NCI-H1436 (cell line): ENCODE measurements at places on chromosomes 3 and 15.

GRCh38 chr3:177451864-177452830 lies 254.9 kb upstream of the TBL1XR1 start:
- no peak for DNase-seq

DNA sequence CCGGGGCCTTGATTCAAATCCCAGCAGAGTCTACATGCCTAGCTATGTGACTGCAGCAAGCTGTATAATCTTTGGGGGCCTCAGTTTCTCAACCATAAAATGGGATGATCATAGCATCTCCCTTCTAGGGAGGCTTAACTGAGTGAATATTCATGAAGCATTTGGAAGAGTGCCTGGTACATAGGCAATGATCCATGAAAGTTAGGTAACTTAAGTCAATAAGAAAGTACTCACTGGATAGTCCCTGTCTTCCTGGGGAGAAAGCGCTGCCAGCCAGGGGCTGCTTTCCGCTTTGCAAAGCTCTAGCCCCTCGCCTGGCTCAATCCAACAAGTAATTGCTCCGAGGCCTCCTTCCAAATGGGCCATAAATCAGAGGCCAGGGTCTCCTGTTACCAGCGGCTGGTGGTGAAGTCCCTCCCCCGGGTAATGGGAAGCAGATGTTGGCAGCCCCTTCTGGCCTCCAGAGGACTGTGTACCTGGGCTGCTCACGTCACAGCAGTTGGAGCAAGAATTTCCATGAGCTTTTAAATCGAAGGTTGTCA lies 521.9 kb upstream of the PROK2 start:
- DNase-seq = peak; percentile 59

- DNase-seq = no peak
Measured at GRCh38 chr3:81872566-81872965, 111.1 kb upstream of the GBE1 start.

- peak; percentile 23 for DNase-seq
Measured at GRCh38 chr3:46629551-46630517, 17.5 kb downstream of the FAM240A start.

DNA sequence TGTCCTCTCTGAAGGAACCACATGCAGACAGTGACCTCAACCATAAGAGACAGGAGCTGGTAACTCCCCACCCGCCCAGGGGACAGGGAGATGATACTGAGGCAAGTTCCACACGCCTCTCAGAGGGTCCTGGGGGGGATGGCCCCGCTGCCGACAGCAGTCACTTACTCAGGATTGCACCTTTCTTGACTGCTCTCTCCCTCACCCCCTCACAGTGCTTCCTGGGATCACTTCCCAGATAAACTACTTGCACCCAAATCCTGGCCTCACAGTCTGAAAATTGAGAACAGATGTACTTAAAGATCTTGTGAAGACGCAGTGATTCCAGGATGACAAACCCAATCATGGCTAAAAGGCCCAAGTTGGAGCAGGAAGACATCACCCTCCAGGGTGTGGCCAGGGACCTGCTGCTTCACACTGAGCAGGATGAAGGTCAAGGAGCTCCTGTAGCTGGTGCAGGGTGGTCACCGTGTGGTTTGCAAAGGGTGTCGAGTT lies 207.6 kb downstream of the ADAMTS17 start:
- no peak for DNase-seq

GRCh38 chr3:43644443-43644842 lies 22.6 kb upstream of the ANO10 start:
- no peak for DNase-seq

DNA sequence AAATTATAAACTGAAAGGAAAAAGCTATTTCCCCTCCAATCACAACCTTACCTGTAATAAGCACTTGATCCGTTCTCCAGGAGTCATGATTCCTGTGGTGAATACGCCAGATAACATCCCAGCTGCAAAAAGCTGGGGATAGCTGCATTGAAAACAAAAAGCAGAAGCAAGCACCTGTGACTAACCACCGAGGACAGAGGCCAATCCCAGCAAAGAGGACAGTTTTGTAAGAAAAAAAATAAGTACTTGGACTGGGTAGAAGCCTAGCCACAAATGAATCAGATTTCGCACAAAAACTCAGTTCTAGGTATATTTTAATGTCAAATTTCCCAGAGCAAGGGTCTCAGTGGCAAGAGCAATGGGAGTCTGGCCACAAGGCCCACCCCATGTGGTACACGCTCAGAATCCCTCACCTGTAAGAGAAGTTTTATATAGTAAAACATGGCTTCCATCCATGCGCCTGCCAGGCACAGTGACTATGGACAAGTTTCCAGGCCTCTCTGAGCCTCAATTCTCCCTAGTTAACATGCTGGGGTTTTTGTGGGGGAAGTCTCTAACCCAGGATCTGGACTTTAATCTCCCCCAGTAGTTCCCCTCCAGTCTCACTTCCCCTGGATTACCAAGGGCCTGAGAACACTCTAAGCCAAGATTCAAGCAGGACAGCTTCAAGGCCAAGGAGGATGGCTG lies 19.2 kb downstream of the SLC25A20 start:
- DNase-seq = no peak

DNA sequence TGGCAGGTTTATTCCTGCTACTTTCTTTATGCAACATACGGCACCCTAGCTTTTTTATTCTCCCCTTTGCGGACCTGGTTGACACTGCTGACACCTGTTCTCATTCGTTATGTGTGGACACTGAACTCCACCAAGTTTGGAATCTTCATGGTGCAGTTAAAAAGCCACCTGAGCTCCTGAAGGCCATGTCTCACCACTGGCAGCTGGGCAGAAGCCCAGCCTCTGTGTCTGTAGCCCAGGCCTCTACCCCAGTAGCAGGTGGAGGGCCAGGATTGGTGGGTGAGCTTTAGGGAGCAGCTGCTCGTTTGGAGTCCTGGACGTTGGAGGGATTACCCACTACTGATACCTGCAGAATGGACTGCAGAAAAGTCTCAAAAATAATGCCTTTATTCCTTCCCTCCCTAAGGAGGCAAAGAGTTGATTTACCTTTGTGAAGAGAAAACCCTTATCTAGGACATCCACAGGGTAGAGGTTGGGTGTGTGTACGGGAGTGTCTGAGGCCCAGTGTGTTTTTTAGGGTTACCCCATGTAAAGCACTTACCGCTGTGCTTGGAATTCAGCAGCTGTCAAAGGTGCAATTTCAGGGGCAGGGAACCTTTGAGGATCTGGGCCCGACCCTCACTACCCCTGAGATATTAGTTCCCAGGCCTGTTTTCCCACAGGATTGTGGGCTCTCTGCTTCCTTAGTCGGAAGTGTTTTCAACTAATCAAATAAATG lies 637 bp upstream of the CCNDBP1 start:
- DNase-seq = no peak

DNA sequence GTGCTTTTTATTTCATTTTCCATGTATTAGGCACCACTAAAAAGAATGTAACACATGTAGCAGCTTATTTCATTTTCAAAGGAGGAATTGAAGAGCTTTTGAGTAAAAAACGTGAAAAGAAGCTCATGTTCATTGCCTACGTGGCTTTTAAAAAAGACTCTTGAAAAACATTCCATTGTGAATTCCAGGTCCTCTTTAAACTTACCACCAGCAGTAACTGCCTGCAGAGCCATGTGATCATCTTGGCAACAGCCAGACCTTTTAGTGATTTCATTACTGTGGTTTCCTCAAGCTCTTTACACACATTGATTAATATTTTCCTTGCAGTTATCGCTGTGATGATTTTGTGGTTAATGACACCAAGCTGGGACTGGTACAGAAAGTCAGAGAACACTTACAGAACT lies 43.8 kb upstream of the FBXL22 start:
- no peak for DNase-seq

DNA sequence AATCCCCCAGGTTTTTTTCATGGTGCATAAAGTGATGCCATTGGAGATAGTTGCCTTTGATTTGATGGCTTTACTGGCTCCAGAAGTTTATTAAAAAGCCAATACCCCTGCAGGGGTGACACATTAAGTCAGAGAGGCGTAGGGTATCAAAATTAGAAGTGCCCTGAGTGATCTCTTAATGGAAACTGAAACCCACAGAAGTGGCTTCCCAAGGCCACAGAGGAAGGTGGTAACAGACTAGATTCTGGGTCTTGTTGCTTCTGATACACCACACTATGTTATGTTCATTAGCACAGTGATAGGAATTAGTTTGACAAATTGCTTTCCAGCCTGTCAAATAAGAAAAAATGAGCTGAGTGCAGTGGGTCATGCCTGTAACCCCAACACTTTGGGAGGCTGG lies 112.3 kb downstream of the IQCH start:
- DNase-seq = no peak

- no peak for DNase-seq
Measured at GRCh38 chr15:50909010-50909317, 481 bp downstream of the AP4E1 start.

DNA sequence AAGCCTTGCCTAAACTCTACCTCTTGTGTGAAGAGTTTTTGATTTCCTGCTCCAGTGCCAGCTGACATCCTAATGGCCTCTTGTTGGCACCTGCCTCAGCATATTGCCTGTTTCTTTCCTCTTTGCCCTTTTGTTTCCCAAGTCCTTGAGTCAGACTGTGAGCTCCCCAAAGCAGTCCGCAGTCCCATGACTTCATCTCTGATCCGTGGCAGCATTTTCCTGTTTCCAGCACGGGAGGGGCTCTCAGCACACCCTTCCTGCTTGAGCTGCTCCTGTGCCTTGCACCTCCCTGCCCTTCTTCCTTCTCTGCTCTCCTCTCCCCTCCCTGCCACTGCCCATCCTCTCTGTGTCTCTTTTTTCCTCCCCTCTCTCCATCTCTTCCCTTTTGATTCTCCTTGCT lies 179.6 kb downstream of the EPHB1 start:
- peak; percentile 83 for DNase-seq

DNA sequence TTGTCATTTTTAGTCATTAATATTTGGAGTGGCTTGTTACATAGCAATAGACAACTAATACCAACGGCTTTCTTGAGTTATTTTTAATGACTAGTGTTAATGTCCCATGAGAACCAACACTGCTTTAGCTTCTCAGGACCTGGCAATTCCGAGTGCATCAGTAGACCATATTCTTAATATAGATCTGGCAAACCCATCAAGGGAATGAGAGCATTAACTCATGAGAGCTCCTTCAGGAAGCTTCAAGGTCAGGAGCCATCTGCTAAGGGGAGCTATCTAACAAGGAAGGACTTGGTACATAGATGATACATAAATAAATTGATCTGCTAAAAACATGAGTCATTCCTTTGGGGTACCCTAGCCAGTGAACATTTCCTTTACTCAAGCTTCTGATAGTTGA lies 122.6 kb upstream of the EPHA3 start:
- DNase-seq = no peak

GRCh38 chr3:172918165-172918564 lies 167.6 kb downstream of the ECT2 start:
- peak; percentile 63 for DNase-seq

GRCh38 chr3:43288366-43288765 lies 2.0 kb downstream of the SNRK start:
- no peak for DNase-seq

GRCh38 chr3:157220211-157220610 lies 60.3 kb upstream of the CCNL1 start:
- DNase-seq = no peak

GRCh38 chr3:84904816-84905555 lies 53.8 kb upstream of the CADM2 start:
- DNase-seq = no peak

DNA sequence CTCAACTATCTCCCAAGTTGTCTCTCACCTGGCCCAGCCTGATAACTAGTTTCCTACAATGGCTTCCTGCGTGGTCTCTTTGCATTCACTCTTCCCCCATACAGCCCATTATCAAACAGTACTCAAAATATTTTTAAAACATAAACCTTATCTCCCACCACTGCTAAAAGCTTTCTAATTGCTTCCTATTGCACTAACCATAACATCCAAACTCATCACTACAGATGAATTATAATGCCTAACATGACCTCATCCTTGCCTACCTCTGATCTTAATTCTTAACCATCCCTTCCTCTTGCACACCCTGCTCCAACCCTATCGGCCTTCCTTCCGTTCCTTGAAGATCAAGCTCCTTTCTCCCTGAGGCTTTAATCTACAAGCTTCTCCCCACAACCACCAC lies 17.0 kb downstream of the ACAP2 start:
- no peak for DNase-seq

DNA sequence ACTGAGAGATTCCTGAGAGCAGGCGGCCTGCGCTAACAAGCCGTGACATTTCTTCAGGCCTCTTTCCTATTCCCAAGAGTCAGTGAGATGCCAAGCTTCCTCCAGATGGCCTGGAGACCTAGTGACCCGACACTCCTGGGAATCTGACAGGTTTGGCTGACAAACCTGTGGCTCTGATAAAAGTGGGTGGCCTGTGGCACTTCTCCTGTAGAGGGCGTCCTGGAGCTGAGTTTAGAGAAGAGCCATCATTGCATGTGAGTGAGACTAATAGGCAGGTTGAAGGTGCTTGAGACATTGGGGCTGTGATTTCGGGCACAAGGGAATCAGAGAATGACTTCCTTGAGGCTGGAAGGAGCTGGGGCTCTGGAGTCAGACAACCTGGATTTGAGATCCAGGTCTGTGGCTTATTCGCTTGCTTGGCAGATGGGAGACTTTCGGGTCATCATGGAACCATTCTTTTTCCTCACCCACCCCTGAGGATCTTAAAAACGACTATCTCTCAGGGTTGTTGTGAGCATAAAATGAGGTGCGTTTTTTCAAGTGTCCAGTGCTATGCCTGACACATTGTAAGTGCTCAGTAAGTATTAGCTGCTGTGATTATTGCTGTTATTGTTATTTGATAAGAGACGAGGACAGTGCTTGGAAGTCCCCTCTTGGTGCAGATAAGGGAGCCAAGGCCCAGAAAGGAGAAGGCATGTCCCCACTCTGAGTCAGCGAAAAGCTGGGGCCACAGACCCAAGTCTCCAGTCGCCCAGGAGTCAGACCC lies 77.2 kb downstream of the SCN10A start:
- no peak for DNase-seq

- no peak for DNase-seq
Measured at GRCh38 chr15:97386940-97387339, 573.6 kb upstream of the ARRDC4 start.

GRCh38 chr15:93913310-93913709 lies 318.1 kb upstream of the MCTP2 start:
- DNase-seq = no peak

DNA sequence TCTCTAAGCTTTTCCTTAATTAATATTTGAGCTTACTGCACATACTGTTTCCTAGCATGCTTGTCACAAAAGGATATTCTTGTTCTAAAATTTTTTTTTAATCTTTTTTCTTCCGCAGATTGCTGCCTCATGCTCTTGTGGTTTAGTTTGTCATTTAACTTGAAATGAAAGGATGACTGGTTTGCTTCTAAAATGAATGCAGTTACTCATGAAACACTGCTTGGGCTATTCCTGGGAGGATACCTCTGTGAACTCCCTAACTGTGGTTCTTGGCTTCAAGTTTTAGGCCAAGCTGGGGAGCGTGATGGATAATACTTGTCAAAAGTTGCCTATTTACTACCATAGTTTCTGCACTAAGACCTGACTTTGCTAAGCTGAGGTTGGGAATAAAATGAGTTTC lies 64.0 kb downstream of the USP13 start:
- no peak for DNase-seq
